Trophoblast cell (in vitro differentiated cells and primary cell): ENCODE measurements at places on chromosomes 11 and 22.

DNA sequence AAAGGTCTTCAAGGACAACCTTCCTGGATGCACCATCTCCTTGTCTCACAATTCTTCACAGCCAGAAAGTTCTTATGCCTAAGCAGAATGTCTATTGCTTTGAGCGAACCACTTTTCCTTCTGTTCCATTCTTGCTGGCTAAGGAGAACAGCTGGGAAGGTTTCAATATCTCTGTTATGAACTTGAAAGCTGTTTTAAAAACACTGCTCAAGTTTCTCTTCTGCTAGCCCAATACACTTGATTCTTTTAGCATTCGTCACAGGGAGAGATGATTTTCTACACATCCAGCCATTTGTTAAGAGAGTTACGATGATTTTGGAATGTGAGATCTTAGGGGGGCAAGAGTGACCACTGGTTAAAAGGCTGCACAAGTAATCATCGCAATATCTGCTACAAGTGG is 249.3 kb downstream of the KIRREL3 start:
- H3K4me3 ChIP-seq = no peak overlapping the region
- H3K4me1 ChIP-seq = no peaks in the 10 kb centered on the region
- no peaks in the 10 kb centered on the region for H3K27me3 ChIP-seq
- no peak overlapping the region for H3K27ac ChIP-seq
- no peak for DNase-seq
- no peaks in the 10 kb centered on the region for H3K36me3 ChIP-seq

GRCh38 chr11:68569357-68569756 is 108.8 kb downstream of the PPP6R3 start:
- H3K36me3 ChIP-seq = peaks cover 21% of the 10 kb centered on the region
- H3K4me3 ChIP-seq = no peak overlapping the region
- no peak for DNase-seq
- H3K27ac ChIP-seq = no peak overlapping the region
- H3K27me3 ChIP-seq = no peaks in the 10 kb centered on the region
- peaks cover 4% of the 10 kb centered on the region for H3K4me1 ChIP-seq

DNA sequence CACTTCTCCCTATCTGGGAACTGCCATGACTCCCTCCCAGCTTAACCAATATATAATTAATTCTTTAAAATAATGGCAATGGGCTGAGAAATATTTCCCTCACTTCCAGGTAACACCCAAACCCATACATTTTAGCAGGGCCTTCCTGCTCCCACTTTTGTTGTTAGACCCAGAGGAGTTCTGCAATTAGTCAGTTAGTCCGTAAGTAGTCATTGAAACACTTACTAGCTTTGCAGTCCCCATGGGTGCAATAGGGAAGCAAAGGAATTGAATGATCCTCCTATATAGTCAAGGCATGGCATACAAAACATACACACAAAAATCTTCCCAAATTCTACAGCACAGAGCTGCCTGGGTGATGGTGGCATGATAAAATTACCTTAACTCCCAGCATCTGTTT is 254.0 kb upstream of the TBCEL start:
- DNase-seq = no peak
- no peaks in the 10 kb centered on the region for H3K36me3 ChIP-seq
- no peaks in the 10 kb centered on the region for H3K27me3 ChIP-seq
- no peak overlapping the region for H3K4me3 ChIP-seq
- H3K27ac ChIP-seq = no peak overlapping the region

DNA sequence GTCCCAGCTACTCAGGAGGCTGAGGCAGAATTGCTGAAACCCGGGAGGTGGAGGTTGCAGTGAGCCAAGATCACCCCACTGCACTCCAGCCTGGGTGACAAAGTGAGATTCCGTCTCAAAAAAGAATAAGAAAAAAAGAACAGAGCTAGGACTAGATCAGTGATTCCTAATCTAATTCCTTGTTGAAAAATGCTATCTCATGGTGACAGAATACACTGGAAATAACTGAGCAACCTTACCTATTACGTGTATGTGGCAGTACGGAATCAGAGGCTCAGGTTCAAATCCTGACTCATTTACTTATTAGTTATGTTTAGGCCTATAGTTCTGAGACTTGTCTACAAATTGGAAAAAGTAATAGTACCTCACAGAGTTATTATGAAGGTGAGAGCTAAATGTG is 19.5 kb upstream of the RCE1 start:
- H3K27me3 ChIP-seq = no peaks in the 10 kb centered on the region
- no peak overlapping the region for H3K4me3 ChIP-seq
- no peak for DNase-seq
- no peaks in the 10 kb centered on the region for H3K4me1 ChIP-seq
- peaks cover 4% of the 10 kb centered on the region for H3K36me3 ChIP-seq

DNA sequence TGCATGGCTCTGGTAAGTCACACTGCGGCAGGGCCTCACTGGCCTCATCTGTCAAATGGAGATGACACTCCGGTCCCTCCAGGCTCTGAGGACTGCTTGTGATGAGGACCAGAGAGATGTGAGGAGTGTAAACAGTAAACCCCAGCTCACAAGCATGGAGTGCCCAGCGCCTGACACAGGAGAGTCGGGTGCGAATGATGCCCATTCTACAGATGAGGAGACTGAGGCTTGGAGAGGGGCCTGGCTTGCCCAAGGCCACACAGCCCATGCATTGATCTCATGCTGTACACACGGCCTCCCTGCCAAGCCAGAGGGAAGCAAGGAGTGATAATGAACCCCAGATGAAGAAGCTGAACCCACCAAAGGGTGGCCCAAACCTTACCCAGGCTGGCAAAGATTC is 37.2 kb downstream of the ELFN2 start:
- no peaks in the 10 kb centered on the region for H3K4me1 ChIP-seq
- no peaks in the 10 kb centered on the region for H3K36me3 ChIP-seq
- H3K27ac ChIP-seq = no peak overlapping the region
- no peak for DNase-seq
- H3K27me3 ChIP-seq = no peaks in the 10 kb centered on the region
- no peak overlapping the region for H3K4me3 ChIP-seq

DNA sequence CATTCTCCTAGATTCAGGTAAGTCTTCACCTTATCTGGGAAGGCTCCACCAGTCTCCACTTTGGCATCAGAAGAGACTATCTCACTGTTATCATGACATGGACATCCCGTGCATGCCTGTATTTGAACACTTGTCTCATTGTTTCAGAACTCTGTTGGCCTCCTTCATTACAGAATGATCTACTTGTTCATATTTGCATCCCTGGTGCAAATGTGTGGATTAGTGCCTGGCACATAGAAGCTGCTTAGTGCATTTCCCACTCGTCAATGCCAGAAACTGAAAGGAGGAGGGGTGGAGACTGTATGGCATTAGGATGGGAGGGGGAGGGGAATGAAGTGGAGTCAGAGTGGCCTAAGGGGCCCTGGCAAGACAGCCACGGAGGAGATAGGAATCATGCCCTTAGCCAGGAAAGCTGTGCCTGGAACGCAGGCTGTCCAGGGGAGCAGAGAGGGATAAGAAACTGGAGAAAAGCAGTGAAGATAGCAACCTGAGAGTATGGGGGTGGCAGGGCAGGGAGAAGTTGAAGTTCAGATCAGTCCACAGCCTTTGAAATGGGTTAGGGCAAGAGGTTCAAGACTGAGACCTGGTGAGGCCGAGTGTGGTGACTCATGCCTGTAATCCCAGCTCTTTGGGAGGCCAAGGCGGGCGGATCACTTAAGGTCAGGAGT is 53.8 kb upstream of the CAPRIN1 start:
- peaks cover 2% of the 10 kb centered on the region for H3K4me1 ChIP-seq
- no peak overlapping the region for H3K4me3 ChIP-seq
- no peak overlapping the region for H3K27ac ChIP-seq
- H3K36me3 ChIP-seq = no peaks in the 10 kb centered on the region
- no peaks in the 10 kb centered on the region for H3K27me3 ChIP-seq
- DNase-seq = peak; percentile 65

- H3K4me1 ChIP-seq = no peaks in the 10 kb centered on the region
- H3K4me3 ChIP-seq = peak overlapping the region; percentile 13
- no peak for DNase-seq
Measured at GRCh38 chr22:43218786-43219185, 31.9 kb upstream of the TTLL12 start.

GRCh38 chr22:44622147-44622427 is 79.9 kb upstream of the PRR5 start:
- no peaks in the 10 kb centered on the region for H3K27me3 ChIP-seq

- no peaks in the 10 kb centered on the region for H3K36me3 ChIP-seq
- no peaks in the 10 kb centered on the region for H3K27me3 ChIP-seq
- H3K4me3 ChIP-seq = no peak overlapping the region
Measured at GRCh38 chr11:117724104-117724503, 72.9 kb downstream of the DSCAML1 start.

DNA sequence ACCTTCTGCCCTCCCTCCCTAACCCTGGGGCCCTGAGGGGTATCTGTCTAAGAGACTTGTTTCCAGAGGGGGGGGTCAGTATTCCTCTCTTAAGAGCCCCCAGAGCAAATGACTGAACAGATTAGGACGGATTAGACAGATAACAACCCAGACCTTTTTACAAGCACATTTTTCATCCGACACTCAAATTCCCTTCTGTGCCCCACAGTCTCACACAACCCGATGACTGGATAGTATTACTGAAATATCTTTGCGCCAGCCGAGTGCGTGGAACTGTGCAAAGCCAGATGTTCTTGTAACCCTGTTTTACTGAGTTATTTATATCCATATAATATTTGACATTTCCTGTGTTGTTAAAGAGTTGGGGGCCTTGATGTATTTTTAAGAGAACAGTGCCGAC is 30.9 kb upstream of the FLI1 start:
- H3K27ac ChIP-seq = no peak overlapping the region
- H3K27me3 ChIP-seq = no peaks in the 10 kb centered on the region
- H3K4me1 ChIP-seq = peaks cover 15% of the 10 kb centered on the region

GRCh38 chr22:21632237-21632895 is at the start of gene CCDC116:
Gene CCDC116, plus strand, starts transcription at chr22:21632760. Its CDS starts 422 bp downstream, at chr22:21633182.
- DNase-seq = peak; percentile 83
- H3K27ac ChIP-seq = no peak within 1 kb of the TSS
- peaks cover 5% of the 10 kb centered on the region for H3K4me1 ChIP-seq
- no peak within 1 kb of the TSS for H3K4me3 ChIP-seq
- no peaks in the 10 kb centered on the region for H3K27me3 ChIP-seq

- no peak overlapping the region for H3K27ac ChIP-seq
- H3K27me3 ChIP-seq = no peaks in the 10 kb centered on the region
- H3K4me3 ChIP-seq = no peak overlapping the region
Measured at GRCh38 chr11:59894616-59895015, 16.0 kb downstream of the OOSP3 start.

DNA sequence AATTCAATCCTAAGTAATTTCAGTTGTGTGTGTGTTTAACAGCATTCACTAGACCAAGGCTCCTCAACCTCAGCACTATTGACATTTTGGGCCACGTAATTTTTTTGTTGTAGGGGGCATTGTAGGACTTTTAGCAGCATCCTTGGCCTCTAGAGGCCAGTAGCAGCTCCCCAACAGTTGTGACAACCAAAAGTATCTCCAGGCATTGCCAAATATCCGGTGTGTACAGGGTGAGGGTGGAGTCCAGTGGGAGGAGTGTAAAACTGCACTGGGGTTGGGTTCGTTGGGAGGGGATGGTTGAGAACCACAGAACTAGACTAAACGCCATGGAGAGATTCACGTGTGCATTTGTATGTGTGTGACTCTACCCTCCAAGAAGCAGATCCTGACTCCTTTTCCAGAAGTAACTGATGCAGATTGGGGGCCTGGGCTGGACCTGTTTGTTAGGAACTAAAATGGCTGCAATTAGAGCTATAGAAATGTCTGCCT is 5.9 kb upstream of the PHF21A start:
- no peaks in the 10 kb centered on the region for H3K4me1 ChIP-seq
- H3K27ac ChIP-seq = no peak overlapping the region
- no peak overlapping the region for H3K4me3 ChIP-seq
- peak; percentile 35 for DNase-seq

DNA sequence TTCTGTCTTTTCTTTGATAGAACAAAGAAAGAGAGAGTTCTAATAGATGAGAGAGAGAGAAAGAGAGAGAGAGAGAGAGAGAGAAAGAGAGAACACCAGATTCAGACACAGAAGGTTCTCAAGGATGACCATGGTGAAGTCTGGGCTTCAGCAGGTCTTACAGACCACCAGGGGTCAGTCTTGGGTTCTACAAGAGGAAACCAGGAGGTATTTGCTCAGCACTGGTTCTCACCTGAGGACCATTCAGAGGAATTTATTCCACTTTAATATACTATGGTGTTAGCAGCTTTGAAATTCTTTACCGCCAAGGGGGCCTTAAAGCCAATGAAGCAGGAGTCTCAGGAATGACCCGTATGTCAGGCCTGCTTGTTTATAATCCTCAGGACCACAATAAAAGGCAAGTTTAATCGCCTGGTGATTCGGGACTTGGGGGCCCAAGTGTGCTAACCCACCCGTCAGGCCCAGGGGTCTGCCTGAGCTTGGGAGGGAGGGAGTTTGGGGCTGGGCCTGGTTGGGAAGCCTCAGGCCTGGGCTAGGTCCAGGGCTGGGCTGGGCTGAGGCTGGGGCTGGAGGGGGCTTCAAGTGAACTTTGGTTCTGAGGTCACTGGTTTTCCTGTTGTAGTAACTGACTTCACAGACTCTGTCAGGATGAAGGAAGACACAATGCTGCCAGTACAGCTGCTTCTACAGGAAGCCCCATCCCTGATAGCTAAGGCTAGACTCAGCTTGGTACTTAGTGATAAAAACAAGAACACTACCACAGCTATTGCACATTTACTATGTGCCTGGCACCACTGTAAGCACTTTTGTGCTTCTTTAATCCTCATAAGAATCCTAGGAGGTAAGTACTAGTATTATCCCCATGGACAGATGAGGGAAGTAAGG is 179.2 kb upstream of the ZBED5 start:
- no peak overlapping the region for H3K27ac ChIP-seq
- H3K36me3 ChIP-seq = no peaks in the 10 kb centered on the region
- H3K4me3 ChIP-seq = no peak overlapping the region
- no peaks in the 10 kb centered on the region for H3K4me1 ChIP-seq

DNA sequence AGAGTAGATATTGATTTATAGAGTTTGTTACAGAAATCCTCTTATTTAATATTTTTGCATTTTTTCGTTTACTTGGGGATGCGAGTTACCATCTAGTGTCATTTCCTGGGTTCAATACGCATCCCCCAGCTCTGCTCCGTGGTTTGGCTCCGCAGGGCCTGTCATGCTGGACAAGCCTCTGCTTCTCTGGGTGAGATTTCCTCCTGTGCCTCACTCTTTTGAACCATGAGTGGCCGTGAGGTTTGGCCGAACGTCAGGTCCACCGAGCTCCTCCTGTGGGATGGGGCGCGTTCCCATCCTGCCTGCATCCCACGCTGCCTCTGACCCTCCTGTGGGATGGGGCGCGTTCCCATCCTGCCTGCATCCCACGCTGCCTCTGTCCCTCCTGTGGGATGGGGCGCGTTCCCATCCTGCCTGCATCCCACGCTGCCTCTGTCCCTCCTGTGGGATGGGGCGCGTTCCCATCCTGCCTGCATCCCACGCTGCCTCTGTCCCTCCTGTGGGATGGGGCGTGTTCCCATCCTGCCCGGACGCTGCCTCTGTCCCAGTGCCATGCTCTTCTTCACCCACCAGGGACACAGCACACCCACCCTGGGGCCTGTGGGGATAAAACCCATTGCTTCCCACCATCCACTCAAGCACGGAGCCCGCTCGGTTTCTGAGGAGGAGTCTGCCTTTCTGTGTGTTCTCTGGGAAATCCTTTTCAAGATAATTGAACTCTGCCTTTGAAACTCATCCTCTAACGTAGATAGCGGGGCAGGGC is 506.8 kb downstream of the BRD1 start:
- DNase-seq = no peak
- no peak overlapping the region for H3K27ac ChIP-seq
- H3K4me3 ChIP-seq = no peak overlapping the region
- no peaks in the 10 kb centered on the region for H3K27me3 ChIP-seq
- no peaks in the 10 kb centered on the region for H3K4me1 ChIP-seq
